ENCODE measurements at places on chromosomes 5 and 9.

DNA sequence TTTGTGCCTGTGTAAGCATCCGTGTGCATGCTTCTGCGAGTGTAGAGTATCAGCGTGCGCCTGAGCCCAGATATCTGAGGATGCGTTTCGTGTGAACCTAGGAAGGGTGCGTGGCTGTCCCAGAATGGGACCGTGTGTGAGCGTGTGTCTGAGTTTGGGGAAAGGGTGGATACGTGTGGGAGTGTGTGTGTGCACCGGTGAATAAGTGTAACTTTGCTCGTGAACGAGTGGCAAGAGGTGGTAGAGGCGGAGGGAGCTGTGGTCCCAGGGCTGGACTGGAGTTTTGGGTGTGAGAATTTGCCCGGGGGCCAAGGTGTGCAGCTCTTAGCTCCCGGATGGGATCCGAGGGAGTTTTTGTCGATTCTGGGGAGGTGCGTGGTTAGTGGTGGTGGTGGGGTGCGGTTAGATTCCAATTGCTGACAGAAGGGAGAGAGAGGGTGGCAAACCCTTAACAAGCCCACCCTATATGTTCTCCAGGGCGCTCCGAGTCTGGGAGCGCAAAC lies 686 bp upstream of the COL27A1 start:
- no peak for DNase-seq

- no peak for DNase-seq
These were observed 69.9 kb downstream of the TLE1 start for GRCh38 chr9:81619353-81620001.

DNA sequence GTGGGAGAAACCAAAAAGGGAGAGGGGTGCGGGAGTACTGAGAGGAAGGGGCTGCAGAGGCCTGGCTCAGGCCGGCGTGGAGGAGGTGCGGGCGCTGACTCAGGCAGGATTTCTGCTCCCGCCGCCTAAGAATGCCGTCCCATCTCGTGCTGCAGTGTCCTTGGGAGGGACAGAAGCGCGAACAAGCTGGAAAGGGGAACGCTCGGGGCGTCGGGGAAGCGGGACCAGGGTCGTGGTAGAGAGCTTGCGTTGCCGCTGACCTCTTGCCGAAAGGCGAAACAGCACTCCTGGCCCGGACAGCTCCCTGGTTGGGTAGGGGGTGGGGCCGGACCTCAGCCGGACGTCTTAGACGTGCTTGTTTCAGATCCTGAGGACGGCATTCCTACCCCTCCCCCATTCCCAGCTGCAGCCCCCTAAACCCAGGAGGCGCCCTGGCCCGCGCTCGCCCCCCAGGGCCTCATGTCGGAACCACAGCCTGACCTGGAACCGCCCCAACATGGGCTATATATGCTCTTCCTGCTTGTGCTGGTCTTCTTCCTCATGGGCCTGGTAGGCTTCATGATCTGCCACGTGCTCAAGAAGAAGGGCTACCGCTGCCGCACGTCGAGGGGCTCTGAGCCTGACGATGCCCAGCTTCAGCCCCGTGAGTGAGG lies 1.1 kb downstream of the RELL2 start:
- peak; percentile 87 for DNase-seq

DNA sequence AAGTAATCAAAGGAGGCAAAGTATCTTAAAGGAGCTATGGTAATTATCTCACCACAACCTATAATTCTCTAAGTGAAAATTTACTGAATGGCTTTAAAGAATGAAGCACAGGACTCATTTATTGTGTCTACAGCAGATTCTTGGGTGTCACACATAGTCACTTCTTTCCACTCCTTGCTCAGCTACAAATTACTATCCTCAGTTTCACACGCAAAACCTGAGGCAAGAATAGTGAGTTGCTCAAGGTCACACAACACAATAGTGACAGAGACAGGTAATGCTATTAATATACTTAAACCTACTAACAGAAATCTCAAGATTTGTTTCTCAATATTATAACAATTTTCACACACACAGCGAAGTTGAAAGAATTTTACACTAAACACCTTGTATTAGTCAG lies 120.9 kb upstream of the STK32A start:
- no peak for DNase-seq

- DNase-seq, result no peak
These were observed 52.7 kb downstream of the RXRA start for GRCh38 chr9:134378901-134379338.

DNA sequence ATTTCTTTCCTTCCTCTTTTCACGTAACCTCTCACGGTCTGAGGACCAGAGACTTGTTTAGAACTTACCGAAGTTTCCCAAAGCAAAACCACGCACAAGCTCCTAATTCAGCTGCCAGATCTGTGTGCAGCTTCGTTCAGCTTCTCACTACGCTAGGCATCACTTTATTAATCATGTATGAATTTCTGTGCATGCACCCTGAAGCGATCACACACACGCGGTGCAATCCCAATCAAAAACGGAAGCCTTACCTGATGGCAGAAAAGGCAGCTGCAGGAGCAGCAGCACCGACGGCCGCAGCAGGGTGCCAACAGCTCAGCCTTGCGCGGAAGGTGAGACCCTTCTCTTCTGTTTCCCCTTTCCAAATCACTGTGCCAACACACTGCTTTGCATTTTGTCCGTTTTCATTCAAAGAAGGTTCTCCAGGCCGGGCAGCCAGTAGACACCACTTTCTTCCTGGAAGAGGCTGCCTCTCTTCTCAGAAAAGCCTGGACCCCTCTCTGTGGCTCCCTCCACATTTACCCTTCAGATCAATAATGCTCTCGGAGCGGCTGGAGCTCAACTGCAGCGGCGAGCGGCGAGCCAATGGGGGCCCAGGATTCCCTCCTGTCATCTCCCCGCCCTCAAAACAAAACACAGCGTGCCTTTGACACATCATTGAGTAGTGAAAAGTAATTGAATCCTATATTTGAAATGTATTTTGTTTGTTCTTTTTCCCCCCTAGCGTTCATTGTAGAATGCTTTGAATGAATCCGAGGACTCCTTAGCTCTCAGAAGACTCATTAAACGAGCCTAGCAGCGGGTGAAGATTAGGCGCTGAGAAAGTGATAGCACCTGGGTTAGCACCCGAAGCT lies at the start of gene CDH12:
CDH12 (minus strand) TSS at position 538 of the 854 bp plus-strand sequence.
- peak; percentile 51 for DNase-seq

DNA sequence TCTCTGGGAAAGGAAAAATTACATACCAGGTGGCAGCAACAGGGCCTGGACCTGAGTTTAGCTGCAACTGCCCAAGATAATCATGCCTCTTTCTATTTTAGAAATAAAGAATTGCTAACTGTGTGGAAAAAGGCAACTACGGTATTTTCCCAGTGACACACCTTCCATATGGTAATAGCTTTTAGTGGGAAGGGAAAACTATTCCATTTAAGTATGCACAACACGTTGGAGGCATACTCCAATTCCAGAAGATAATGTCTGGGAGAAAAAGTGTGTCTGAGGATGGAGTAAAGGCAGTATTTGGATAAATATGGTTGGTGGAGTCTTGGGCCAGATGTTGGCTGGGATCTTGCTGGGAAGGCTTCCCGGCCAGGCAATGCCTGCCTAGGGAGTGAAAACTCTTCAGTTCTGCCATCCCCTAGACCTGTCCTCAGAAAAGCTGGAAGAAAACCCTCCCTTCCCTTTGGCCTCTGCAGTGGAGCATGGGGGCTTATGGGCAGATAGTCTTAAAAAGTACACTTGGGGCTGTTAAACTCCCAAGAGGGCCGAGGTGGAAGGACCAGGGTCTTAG lies 40.6 kb downstream of the SH3PXD2B start:
- DNase-seq, result no peak

- DNase-seq, result no peak
These were observed 199.0 kb upstream of the MVB12B start for GRCh38 chr9:126127591-126127990.

- DNase-seq, result no peak
These were observed 250.0 kb downstream of the FER start for GRCh38 chr5:108997720-108998119.

- no peak for DNase-seq
These were observed 2.6 kb upstream of the SHB start for GRCh38 chr9:38071470-38072134.

Data from activated CD4-positive, alpha-beta T cell treated with anti-CD3 and anti-CD28 coated beads, Interleukin-2, amount 10 ng/mL, durations not matched to agents 24 days and 14 days (primary cell).